ENCODE measurements at places on chromosomes 3 and 15.
A peak's percentile ranks its signal among the peaks of the same experiment; 100 is the strongest.

GRCh38 chr3:35602395-35602936 lies 36.9 kb upstream of the ARPP21 start:
- no peak for DNase-seq

DNA sequence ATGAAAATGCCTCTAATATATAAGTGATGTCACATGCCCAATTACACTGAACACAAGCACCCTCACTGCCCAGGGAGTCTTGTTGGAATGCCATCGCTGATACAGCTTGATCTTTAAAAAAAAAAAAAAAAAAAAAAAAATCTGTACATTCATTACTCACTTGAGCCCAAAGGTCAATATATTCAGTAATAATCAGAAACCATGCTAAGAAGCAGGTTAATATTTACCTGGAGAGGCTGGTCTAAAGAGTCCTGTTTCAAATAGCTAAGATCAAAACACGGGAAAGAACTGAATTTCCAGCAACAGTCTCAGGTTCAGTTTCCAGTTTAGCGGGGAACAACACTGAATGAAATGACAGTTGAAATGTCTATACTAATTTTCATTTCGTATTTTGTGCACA lies 109.9 kb downstream of the UACA start:
- DNase-seq: no peak

DNA sequence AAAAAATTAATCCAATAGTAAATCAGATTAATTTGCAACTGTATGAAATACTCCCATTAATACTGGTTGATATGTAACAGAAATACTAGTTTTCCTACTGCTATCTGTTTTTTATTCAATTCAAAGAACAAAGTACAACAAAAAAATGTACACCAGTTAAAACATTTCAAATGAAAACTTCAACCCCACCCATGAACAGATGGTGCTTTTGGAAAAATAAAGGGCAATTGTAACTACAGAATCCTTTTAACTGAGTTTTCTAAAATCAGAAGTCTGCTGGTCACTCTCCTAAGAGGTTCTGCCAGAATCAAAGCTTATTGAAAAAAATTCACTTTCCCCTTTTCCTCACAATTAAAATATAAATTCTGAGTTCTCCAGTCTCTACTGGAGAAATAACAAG lies 34.3 kb downstream of the DENND6A start:
- no peak for DNase-seq

DNA sequence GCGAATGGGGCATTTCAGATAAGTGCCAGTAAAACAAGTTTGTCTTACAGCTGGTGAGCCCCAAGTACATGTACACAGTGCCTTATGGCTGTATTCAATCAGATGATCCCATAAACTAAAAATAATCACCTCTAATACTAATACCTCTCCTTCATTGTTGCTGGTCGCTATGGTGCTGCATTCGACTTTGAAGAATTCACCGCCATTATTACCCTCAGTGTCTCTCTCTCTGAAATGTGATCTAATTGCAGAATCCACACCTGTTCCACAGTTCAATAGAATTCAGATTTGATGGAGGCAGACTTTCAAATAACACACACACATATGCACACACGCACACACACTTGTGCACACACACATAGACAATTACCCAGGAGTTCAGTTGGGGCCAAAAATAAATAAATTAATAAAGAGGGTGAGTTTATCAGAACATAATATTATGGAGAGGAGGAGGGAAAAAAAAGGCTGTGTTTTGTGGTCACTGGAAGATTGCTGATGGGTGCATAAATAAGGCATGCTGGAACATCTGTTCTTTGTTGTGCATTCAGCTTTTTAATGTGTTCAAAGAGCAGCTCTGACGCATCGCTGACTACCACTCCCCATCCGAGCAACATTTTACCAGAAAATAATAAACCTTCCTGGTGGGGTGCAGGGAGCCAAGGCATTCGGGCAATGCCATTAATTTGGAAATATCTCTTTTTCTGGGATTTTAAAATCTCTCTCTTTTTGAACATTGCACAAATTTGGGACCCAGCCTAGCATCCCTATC lies 235.7 kb downstream of the SATB1 start:
- DNase-seq: no peak

DNA sequence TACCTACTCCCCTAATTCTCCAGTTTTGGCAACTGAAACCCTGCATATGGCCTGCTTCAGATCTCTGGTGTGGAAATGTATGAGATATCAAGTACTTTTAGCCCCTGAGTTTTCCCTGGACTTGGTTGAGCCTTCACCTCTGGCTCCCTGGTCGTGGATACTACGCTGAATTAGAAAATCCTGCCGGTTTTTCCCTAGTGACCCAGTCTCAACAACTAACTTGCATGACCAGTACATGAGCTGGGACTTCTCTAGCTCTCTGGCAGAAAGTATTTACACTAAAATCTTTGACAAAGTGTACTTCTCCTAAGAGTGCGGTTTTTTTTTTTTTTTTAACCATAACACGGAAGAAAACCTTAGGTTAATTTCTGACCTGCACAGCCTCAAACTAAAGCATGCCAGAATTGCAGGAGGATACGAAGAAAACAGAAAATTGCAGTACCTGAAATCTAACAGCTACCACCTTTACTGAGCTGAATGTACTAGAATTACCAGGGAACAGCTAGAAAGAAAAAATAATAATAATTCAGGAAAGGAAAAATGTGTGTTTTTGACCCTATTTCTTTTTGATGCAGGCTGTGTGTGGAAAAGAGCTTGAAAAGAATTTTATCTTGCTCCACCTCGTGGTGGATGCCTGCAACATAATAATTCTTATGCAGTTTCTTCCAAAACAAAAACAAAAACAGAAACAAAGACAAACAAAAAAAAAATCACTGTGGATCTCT lies 165.6 kb downstream of the GMNC start:
- DNase-seq: no peak

- DNase-seq: no peak
Measured at GRCh38 chr3:12237912-12238650, 50.8 kb upstream of the PPARG start.

- DNase-seq: peak; percentile 58
Measured at GRCh38 chr15:74889883-74890664, at the start of gene MPI. Gene MPI (plus strand): TSS chr15:74890042. CDS start chr15:74890074, 32 bp downstream.

DNA sequence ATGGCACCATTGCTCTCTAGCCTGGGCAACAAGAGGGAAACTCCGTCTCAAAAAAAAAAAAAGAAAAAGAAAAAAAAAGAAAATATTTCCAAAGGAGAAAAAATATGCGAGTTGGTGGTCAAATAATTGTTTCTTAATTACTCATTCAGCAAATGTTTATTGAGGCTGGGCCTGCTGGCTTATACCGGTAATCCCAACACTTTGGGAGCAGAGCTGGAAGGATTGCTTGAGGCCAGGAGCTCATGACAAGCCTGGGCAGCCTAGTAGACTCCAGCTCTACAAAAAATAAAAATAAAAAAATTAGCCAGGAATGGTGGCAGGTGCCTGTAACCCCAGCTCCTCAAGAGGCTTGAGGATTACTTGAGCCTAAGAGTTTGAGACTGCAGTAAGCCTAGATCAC lies 4.1 kb downstream of the KNL1 start:
- peak; percentile 7 for DNase-seq

DNA sequence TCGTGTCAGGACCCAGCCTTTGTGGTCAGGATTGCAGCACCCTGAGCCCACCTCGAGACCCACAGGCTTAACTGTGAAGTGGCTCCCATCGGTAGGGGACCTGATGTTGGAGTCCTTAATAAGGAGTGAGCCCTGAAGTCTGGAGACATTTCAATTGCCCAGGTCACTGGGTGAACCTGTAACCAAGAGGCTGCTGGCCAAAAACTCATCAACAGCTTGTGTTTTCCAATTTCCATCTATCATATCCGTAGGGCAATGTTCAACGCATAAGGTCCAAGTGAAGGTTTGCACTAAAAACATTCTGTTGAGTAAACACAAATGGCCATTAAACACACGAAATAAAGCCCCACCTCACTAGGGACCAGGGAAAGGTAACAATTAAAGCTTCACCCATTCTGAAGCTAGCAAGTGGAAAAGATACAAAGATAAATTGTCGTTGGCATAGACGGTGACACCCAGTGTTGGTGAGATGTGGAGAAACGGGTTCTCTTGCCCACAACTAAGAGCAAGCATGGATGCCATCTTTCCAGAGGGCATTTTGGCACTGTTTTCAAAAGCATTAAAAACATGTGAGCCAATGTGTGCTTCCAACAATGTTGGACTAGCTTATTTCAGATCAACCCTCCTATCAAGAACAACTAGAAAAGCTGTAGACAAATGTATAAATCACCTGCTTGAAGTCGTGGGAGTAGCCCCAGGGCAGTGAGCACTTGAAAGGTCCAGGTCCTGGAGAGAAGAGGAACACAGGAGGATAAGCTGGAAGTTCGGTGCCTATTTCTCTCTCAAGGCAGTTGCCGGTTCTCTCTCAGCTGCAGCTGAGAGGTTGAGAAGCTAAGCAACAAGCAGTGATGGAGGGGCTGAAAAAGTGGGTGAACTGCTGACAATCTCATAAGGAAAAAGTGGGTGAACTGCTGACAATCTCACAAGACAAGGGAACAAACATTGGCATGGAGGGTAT lies 56.3 kb upstream of the PCSK6 start:
- DNase-seq: no peak

DNA sequence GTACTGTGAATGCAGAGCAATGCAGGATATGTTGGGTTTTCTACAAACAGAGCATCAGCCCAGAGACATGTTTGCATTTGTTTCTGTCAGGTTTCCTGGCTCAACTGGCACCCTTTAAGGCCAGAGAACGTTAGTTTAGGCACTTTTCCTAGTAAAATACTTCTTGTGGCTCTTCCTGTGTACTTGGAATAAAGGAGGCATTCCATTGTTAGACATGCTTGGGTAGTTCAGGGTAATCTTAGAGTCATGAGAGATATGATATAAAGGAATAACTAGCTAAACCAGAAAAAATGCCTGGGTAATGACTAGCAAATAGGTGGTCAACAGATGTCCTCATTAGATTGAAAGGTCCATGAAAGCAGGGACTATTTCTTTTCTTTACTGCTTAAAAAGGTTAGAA lies 60.4 kb upstream of the RBM5 start:
- DNase-seq: no peak

All from foreskin keratinocyte (primary cell).